Skin of body (tissue), 3 donors: ENCODE measurements at places on chromosomes 5 and 9. TPM values are rescaled to one million over a fixed set of nuclear protein-coding genes. Genes with fewer than 3 reads are reported as not detected.

Gene DUSP1
- total RNA-seq = 147 TPM

Gene INSL4
- total RNA-seq = not detected

Gene SPINK5
- total RNA-seq = 122 TPM

Gene OR13C3
- not detected for total RNA-seq

Gene SLCO6A1
- not detected for total RNA-seq

Gene PTGDS
- total RNA-seq = 15.3 TPM

Gene FBP2
- 5.5 TPM for total RNA-seq

Gene SKIC3
- 138 TPM for total RNA-seq

Gene GPR150
- not detected for total RNA-seq

Gene TAS2R1
- total RNA-seq = not detected
